ENCODE measurements at places on chromosomes 7 and 10.

DNA sequence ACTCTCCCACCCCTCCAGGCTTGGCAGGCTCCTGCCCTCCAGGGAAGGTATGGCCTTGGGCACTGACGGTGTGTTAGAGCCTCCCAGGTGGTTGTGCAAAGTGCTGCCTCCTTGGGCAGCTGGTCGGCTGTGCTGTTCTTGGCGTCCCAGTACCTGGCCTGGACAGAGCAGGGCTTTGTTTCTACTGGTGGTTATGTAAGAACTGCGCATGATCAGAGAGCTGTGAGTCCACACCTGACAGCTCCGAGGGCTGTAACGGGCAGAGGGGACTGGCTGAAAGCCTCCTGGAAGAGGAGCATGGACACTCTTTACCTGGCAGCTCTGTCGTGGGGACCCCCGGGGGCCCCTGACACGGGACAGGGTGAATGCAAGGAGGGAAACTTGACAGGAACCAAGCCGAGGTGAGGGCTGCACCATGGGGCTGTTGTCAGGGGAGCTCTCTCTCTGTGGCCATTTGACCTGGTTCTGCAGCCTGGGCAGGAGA, 3.1 kb upstream of the SFRP5 start:
- no peak for DNase-seq

DNA sequence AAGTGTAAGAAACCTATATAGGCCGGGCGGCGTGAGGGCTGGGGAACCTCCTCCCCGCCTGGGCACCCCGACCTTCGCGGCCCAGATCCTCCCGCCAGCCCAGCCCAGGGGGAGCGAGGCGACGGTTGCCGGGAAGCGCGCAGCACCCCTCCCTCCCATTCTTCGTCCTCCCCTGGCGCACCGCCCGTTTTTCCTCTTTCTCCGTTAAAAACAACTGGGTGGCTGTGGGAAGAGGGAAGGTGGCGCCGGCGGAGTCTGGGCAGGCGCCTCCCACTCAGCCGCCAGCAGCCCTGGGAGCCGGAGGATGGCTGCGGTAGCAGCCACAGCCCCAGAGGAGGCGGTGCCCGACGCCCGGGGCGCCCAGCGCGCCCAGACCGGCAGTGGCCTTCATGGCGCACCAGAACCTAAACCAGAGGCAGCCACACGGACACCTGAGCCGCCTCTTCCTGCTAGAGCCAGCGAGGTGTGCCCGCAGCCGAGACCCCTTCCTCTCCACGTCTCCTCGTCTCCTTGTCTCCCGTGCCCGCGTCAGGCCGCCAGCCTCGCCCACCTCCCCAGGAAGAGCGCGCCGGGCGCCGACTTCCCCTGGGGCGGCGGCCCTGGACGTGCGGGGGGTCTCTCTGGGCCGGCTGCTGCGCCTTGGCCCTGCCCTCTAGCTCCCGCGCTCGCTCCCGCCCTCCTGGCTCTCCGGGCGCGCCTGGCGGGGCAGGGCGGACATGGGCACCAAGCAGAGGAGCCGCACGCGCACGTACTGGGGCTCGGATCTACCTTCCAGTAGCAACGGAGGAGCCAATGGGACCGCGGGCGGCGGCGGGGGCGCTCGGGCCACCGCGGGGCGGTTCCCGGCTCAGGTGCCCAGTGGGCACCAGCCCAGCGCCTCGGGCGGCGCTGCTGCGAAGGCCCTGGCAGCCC, 32.8 kb upstream of the SFTPD start:
- no peak for DNase-seq

- no peak for DNase-seq
Observed at GRCh38 chr10:49350846-49351532, 44.9 kb downstream of the DRGX start.

- DNase-seq: no peak
Observed at GRCh38 chr10:30384701-30385201, 35.7 kb upstream of the MTPAP start.

- no peak for DNase-seq
Observed at GRCh38 chr10:28627102-28627501, 50.2 kb upstream of the BAMBI start.

DNA sequence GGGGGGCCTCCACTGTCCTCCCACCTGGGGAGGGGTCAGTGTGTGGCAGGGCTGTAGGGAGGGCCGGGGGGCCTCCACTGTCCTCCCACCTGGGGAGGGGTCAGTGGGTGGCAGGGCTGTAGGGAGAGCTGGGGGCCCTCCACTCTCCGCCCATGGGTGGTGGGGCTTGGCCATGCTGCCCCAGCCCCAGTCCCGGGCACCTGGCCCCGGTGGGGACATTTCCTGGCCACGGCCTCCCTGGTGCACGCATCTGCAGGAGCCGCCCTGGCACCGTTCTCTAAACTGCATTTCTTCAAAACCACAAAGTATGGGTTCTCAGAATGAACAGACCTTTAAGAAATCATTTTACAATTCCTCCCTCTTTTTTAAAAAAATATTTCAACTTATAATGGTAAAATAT, 89.3 kb upstream of the PDGFA start:
- no peak for DNase-seq

GRCh38 chr7:52410032-52410431, 625.4 kb upstream of the POM121L12 start:
- no peak for DNase-seq

GRCh38 chr10:129058664-129059155, 408.3 kb upstream of the MGMT start:
- no peak for DNase-seq

DNA sequence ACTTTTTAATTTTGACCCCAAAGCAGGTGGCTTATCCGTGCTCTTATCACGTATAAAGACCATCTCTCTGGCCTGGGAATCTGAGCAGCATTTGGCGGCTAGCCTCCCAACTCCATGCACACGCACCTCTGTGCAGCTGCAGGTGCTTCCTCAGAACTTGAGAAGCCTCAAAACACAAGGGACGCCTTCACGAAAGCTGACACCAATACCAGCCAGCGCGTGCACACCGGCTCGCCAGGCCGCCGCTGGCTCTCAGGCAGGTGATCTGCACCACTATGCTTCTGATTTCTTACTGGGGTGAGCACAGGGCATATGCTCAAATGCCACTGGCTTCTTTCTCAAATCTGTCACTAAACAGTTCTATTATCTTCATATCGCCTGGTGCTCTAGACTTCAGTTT, 145.0 kb downstream of the PARD3 start:
- no peak for DNase-seq

- no peak for DNase-seq
Observed at GRCh38 chr7:44182827-44183226, 6.4 kb downstream of the GCK start.

GRCh38 chr10:18340496-18341051, 200.3 kb downstream of the CACNB2 start:
- DNase-seq: no peak

- no peak for DNase-seq
Observed at GRCh38 chr7:128437426-128438332, 18.0 kb upstream of the HILPDA start.

GRCh38 chr10:62856021-62856420, 39.9 kb upstream of the EGR2 start:
- peak; percentile 20 for DNase-seq

DNA sequence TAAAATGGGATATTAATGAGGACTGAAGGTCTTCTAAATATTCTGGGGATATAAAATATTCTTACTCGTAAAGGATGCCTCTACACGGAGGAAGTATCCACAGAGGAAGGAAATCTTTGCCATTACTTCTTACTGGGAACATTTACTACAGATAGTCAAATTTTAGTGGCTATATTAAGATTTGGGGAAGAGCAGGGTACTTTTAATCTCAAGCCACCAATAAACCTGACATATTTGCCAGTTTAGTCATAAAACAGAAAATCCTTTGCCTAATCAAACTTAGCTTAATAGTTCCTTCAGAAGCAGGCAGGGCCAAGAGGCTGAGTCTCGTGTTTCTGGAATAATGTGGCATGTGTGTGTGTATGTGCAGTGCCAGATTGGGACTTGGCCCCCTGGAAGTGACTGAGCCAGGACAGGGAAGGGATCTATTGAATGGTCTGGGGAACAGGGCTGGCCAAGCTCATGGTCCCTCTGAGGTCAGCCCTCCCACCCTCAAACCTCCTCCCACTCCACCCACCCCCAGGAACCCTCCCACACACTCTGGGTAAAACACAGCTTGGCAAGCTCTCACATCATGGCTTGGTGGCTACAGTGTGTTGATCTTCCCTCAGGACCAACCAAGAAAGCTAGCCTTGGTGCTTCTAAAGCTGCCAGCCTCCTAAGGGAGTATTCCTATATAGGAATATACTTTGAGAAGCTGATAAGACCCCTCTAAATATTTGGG, 1.6 kb upstream of the PIK3CG start:
- DNase-seq: no peak

DNA sequence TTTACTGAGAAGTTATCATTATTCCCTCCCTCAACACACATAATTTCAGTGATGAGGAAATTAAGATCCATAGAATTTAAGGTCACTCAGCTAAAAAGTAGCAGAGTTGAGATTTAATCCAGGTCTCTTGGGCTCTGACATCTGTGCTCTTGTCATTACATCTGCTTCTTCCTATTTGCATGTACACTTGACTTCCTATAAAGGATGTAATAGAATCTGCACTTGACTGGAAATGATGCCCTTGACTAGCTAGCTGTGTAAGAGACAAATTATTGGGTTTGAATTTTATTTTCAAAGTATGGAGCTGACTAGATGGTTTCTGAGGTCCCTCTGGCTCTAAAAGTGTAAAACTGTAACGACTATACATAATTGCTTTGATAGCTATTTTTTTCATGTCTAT, 59.5 kb downstream of the AGK start:
- DNase-seq: no peak

- no peak for DNase-seq
Observed at GRCh38 chr10:26799342-26799741, 61.4 kb downstream of the ABI1 start.

DNA sequence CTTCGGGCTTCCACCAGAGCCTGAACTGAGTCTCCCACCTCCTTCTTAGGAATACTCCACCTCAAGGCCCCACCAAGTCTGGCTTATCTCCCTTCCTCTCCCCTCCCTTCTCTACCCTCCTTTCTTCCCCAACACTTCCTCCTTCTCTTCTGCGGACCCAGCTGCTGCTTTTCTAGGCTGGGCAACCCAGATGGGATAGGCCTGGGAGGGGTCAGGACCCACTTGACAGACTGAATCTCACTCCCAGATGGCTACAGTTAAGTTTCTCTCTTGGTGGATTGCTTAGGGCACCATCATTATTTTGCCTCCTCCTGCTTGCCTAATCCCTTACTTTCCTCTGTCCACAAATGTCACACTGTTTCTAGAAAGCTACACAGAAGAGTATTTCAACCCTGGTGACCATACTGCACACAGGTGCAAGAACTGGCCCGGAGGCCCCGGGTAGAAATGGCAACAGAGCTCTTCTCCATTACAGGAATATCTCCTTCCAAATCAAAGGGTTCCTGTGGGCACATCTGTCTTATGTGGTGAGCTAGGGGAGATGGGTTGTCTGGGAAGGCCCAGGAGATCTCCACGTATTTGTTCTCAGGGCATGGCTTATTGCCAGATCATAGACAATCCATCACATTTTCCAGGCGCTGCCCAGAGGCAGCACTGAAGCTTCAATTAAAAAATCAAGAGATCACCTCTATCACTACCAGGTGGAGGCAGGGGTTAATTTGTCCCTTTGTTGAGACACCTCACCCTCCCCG, 5.1 kb upstream of the HOXA11 start:
- no peak for DNase-seq

- no peak for DNase-seq
Observed at GRCh38 chr10:75662715-75663114, 231.3 kb downstream of the LRMDA start.

GRCh38 chr7:70857793-70858545, 274.0 kb upstream of the GALNT17 start:
- DNase-seq: no peak

- no peak for DNase-seq
Observed at GRCh38 chr7:140061607-140061930, 1.2 kb downstream of the PARP12 start.

DNA sequence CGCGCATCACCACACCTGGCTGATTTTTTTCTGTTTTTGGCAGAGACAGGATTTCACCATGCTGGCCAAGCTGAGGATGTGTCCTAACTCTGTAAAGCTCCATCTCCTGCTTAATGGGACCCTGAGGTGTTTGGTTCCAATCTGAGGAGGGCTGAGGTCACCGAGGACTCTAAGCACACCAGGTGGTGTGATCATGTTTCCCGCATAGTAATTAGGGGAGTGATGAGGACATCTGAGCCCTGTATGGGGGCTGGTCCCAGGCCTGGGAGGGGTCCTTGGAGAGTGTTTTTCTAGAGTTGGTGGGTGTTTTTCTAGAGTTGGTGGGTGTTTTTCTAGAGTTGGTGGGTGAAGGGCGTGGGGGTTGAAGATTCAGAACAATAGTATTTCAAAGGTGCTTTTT, 3.0 kb upstream of the ABHD11 start:
- no peak for DNase-seq

DNA sequence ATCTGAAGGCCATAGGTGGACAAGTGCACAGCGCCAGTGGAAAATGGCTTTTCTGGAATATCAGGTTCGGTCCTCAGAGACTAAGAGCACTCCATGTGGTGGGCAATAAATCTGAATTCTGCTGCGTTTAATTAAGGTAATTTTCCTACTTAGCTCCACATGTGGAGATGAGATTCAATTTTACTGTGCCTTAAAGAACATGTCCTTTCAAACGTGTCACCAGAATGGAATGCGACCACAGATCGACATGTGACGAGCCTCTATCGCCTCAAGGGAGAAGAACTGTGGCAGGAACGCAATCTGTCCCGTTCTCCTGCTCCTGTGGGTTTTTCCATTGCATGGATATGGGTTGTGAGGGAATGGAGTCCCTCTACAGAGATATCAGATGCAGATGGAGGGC, 205.3 kb upstream of the ZNF32 start:
- no peak for DNase-seq

- no peak for DNase-seq
Observed at GRCh38 chr10:3588816-3589215, 196.2 kb downstream of the KLF6 start.
